ENCODE measurements at places on chromosomes 3 and 15.

GRCh38 chr3:101203411-101203810 lies 117.0 kb downstream of the IMPG2 start:
- DNase-seq: no peak

DNA sequence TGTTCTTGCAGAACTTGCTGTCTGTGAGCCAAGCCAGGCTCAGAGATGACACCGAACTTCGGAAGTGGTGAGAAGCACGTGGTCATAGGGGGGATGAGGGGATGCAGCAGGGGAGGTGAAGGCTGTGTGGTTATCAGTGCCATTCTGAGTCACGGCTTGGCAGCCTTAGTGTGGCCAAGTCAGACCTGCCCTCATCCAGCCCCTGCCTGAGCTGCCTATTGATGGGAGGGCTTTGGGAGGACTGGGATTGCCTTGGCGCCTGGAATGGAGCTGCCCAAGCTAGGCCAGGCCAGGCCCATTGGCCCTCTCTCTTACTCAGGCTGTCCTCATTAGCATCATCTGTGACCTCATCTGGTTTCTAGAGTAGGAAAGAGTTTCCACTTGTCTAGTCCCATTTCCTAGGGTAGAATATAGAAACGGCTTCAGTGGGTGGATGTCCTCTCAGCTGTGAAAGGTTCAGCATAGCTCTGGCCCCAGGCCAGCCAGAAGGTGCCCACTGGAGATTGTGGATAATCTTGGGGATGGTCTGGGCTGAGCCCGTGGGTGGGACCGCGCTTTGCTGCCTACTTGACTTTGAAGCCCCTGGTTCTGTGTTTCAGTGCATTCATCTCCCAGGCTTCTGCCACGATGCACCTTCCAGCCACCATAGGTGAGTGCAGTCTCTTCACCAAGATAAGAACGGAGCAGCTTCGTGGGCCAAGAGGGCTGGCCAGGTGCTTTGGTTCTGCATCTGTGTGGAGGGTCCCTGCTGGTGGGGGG lies 7.2 kb downstream of the FAH start:
- no peak for DNase-seq

- no peak for DNase-seq
These were observed 973 bp downstream of the BUB1B start for GRCh38 chr15:40161693-40162391.

GRCh38 chr15:51180011-51180410 lies 85.3 kb upstream of the TNFAIP8L3 start:
- no peak for DNase-seq

- DNase-seq: no peak
These were observed 352.4 kb upstream of the TMCO5A start for GRCh38 chr15:37581866-37582532.

DNA sequence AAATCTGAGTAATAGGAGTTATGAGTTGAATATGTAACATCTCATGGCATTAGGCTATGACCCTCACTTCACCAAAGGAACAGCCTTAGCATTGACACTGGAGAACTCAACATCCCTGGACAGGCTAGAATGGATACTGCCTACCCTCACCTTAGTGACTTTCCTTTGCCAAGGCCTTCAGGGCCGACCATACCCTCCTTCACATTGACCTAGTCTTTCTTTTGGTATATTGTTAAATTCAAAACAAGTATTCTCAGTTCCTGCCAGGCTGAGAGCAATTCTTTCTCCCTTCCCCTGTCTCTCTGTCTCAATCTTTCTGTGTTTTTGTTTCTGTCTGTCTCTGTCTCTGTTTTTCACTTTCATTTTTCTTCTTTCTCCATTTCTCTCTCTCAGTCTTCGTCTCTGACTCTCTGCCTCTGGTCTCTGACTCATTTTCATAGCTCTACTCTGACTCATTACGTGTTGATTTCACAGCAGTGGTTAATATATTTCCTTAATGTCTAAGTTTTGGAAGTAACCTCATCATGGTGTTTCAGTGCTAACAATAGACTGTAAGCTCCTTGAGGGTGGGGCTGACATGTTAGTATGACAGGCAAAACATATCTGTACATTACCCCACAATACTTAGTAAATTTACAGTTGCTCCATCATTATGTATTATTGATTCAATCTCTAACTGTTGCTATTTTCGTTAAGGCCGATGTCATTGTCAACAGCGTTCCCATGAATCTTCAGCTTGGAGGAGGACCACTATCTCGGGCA lies 32.5 kb downstream of the PARP15 start:
- no peak for DNase-seq

GRCh38 chr3:195208631-195209030 lies 62.3 kb downstream of the XXYLT1 start:
- no peak for DNase-seq

GRCh38 chr3:48466386-48467109 lies 20.0 kb downstream of the ATRIP start:
- DNase-seq: no peak
